ENCODE measurements at places on chromosomes 11 and 22. TPM values are rescaled to one million over a fixed set of nuclear protein-coding genes. Genes with fewer than 3 reads are reported as not detected.

DNA sequence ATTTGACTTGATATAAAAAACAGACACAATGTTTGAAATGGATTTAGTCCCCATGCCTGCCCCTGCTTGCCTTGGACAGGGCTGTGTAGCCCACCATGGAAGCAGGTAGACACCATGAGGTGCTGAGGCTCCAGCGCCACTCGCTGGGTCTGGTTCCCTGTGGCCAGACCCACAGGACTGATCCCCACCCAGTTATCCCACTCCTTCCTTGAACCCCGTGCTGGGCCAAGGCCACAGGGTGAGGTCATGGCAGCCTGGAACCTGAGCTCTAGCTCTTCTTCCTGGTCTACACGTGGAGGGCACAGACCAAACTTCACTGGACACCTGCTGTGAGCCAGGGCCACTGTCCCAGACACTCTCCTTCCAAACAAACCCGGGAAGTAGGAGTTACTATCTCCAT lies 42.5 kb downstream of the GAB4 start:
- no peak for DNase-seq

DNA sequence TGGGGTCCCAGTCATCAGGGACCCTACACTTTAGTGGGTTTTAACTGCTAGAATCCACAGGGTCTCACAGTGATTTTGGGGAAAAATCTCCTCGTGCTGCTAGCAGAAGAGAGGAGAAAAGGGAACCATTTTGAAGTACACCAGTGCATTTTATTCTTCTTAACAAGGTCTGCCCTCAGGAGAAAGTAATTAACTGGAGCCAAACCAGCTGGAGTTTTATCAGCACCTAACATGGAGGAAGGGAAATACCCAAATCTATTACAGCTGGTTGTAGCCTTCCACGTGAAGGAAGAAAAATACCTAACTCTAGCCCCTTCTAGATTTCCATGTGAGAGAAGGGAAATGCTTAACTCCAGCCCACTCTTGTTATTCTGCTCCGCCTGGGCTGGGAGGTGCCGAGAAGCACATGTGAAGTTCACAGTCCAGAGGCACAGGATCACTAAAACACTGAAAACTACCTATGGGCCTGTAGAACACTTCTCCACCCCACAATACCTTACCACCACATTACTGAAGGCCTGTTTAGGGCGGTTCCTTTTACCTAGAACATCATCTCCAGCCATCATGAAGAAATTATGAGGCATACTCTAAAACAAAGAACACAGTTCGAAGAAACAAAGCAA lies 31.3 kb upstream of the TEAD1 start:
- no peak for DNase-seq

GRCh38 chr11:59029366-59029889 lies 56.7 kb upstream of the GLYATL1B start:
- no peak for DNase-seq

SMCO4 gene
- 41.9 TPM for total RNA-seq

- no peak for DNase-seq
Observed at GRCh38 chr11:115391598-115391997, 112.6 kb downstream of the CADM1 start.

APOA5 gene
- not detected for total RNA-seq

- DNase-seq = no peak
Observed at GRCh38 chr22:26453216-26453615, 24.2 kb downstream of the ASPHD2 start.

DNA sequence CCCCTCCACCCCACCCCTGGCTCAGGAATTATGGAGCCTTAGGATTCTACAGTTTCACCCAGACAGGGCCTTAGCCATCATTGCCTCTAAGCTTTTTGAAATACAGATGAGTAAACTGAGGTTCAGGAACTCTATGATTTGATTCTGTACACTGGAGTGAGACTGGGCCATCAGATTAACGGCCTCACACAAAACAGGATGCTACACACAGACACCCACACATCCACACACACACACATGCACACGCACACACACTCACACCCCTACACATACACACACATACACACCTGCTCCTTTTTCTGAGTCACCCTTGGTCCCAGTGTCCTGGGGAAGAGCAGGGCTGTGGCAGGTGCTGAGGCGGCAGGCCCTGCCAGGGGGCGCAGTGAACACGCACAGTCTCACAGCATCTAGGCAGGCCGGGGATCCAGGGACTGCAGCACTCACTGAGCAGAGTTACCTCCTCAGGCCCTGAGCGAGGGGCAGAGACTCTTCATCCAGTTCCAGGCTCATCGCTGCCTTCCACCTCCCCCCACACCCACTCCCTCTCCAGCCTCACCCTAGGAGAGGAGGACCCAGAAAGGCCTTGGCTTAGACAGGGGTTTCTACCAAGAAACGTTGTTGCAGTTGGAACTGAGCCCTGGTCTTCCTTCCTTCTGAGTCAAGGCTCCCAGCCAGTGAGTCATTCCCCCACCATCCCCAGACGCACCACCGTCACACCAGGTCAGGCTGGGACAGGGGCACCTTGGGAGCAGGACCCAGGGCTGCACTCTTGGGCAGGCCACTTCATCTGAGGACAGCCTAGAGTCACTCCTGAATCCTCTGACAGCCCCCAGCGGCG lies 89.8 kb upstream of the PARVA start:
- no peak for DNase-seq

CTSF gene
- 3.9 TPM for total RNA-seq

OR5L1 gene
- not detected for total RNA-seq

- DNase-seq = no peak
Observed at GRCh38 chr22:27987557-27987956, 68.5 kb upstream of the PITPNB start.

DNA sequence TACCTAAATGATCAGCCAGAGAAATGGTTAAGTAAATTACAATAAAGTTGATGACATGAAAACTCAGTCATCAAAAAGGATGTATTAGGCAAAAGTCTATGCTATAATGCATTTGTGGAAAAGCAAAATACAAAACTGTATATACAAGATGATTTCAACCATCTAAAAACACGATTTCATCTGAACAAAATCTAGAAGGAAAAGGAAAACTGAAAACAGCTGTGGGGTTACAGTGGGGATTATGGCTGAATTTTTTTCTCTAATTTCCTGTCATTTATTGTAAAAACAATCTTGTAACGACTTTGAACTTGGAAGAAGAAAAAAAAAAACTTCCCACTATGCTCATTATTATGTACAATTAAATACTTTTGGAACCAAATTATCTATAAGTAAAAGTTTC lies 30.3 kb downstream of the CHEK2 start:
- DNase-seq = no peak

KIF18A gene
- 34.5 TPM for total RNA-seq

DNA sequence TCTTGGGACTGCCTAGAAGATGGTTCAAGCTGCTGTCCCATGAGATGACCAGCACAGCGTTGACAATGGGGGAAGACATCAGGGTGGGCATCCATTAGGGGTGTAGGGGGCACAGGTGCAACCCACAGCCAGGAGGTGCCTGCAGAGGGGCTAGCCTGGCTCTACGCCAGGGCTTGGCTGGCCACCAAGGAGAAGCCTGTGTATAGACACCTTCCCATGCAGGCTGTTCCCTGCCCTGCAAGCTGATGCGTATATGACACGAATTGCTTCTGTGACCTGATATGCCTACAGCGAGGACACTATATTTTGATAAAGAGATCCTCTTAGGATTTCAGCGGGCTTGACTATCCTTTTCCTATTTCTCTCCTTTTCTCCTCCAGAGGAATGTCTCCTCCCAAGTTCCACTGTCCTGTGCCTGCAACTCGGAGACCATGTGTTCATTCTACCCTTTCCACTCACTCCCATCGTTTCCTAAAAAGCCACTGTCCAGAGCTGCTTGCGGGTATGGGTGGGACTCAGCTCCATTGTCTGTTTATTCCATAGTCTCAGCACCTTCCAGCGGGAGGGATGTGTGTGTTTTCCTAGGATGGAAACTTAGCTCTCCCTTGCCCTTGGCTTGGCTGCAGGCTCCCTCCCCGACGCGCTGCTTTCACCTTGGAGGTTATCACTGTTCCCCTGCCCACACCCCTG lies 56.1 kb downstream of the ST14 start:
- no peak for DNase-seq

TUB gene
- 0.08 TPM for total RNA-seq

GRCh38 chr11:115930886-115931547 lies 426.8 kb upstream of the CADM1 start:
- DNase-seq = no peak

TMEM86A gene
- total RNA-seq = 0.25 TPM

CSNK2A3 gene
- total RNA-seq = 1.0 TPM

GRCh38 chr11:18522388-18522787 lies 4.4 kb downstream of the TSG101 start:
- DNase-seq = no peak

KRTAP5-7 gene
- not detected for total RNA-seq

DNA sequence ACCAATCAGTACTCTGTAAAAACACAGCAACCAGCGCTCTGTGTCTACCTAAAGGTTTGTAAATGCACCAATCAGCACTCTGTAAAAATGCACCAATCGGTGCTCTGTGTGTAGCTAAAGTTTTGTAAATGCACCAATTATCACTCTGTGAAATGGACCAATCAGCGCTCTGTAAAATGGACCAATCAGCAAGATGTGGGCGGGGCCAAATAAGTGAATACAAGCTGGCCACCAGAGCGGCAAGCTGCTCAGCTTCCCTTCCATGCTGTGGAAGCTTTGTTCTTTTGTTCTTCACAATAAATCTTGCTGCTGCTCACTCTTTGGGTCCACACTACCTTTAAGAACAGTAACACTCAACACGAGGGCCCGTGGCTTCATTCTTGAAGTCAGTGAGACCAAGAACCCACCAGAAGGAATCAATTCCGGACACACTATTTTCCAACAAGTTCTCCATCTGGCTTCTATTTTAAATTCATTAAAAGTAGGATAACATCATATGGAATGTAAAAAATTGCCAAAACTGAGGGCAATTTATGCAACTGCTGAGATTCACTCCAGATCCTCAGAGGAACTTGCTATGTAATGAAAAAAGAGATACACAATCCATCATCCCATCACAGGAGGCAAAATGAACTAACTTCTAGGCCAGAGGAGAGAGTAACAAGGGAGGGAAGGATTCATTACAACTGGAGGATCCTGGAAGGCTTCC lies 3.1 kb upstream of the PANX1 start:
- DNase-seq = peak; percentile 22

RFPL3 gene
- total RNA-seq = not detected

RAB39A gene
- total RNA-seq = not detected

DNA sequence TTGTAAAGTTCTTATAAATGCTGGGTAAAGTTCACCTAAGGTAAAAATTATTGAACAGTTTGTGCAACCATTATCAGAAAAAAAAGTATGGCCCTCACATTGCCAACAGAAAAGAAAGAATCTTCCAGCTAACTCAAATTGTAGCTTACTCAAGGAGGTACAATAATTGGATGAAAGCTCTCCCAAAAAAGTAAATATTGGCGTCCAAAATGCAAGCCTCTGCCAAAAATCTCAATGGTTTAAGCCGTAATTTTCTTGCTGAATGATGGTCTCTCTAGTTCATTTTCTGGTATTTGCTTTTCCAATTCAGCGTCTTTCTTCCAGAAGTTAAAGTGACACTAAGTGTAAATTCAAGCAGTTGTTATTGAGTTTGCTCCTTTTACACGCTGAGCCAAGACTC lies 727.3 kb downstream of the LRRC4C start:
- DNase-seq = no peak

CCDC134 gene
- total RNA-seq = 21.0 TPM

GRCh38 chr11:96465512-96465911 lies 75.7 kb downstream of the JRKL start:
- DNase-seq = no peak

DNA sequence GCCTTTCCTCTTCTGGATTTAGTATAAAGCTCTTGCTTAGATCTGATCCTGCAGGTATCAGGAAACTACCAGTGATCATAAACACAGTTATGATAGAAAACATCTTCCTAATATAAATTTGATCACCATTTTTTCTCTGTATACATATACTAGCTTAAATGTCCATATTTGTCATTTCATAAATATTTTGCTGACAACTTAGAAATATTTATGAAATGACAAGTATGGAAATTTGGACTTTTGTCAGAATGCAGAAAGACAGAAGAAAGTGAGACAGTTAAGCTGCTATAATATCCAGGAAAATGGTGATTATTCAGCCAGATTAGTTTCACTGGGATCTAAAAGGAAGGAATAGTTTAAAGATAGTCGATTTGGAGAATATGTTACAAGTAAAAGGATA lies 22.8 kb upstream of the TRIM21 start:
- no peak for DNase-seq

- DNase-seq = no peak
Observed at GRCh38 chr11:129911298-129911697, 15.9 kb upstream of the NFRKB start.

Measured in activated CD4-positive, alpha-beta T cell treated with anti-CD3 and anti-CD28 coated beads, Interleukin-2, amount 10 ng/mL, durations not matched to agents 7 days and 5 days (primary cell).